ENCODE measurements at places on chromosomes 2 and 18.

GRCh38 chr2:231187736-231188505 is 10.5 kb upstream of the ARMC9 start:
- DNase-seq = no peak

- DNase-seq = no peak
These were observed 259.4 kb downstream of the GBX2 start for GRCh38 chr2:235908826-235909225.

DNA sequence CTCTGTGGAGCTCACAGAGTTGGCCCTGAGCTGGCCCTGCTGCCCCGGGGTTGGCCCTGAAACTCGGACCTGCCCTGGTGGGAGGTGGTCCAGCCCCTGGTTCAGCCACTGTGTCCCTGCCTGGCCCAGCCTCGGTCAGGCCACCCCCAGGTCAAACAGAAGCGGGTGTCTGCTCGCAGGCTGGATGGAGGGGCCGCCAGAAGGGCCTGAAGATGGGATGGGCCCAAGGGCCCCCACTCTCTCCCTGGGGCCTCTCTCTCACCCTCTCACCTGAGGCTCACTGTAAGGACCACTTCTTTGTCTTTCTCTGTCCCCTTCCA is 25.1 kb upstream of the B3GNT7 start:
- DNase-seq = no peak

DNA sequence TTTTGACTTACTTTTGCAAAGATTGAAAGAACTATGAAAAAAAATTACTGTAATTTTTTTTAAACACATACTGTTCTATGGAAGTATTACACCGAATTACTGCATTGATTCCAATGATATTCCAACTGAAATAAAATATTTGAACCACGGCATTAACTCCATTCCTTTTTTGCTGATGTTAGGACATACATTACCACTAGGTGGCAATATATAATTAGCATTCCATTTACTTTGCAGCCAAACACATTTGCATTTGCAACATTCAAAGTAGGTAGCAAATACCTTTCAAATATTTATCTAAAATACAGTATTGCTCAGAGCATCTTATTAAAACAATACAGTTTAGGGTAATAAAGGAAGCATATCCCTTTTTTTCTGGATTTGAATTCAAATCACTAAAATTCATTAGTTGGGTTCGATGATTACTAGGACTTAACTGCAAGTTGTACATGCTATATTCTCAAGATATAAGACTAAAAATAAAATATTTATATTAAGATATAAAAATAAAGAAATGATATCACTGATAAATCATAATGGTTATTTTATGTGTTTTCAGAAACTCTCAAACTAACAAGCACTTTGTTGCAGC is 31.3 kb downstream of the LANCL1 start:
- peak; percentile 29 for DNase-seq

DNA sequence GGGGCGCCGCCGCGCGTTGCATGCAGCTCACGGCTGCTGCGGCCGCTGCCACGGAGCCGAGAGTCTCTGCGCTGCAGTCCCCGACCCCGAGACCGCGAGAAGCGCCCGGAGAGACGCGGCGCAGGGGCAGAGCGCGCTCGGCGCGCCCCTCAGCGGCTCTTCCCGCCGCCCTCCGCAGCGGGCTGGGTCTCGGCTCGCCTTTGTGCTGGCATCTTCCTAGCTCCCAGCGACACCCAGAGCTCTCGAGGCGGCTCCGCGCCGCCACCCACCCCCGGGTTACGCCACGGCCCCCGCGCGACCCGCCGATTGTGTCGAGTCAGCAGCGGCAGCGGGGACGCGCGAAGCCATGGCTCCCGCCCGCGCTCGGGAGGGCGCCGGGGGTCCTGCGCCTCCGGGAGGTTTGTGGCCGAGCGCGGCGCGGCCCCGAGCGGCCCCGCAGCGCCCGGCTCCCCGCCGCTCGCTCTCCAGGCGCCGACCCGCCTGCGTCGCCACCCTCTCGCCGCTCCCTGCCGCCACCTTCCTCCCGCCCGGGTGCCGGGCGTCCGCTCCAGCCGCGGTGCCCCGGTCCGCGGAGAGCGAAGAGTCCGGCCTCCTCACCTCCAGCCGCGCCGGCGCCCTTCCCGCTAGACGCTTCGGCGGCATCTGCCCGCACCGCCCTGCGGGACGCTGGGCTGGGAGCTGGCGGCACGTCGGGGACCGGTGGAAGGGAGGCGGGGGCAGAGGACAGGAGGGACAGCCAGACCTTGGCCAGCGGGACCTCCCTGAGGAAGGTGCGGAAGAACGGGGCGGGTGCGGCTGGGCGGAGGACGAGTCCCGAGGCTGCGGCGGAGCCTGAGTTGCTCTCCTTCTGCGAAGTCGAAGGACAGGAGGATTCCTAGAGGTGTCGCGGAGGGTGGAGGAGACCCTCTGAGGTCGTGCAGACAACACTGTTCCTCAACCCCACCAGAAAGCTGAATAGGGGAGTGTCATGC is 46.3 kb upstream of the CCDC150 start:
- peak; percentile 45 for DNase-seq
